ENCODE measurements at places on chromosomes 13 and 19. TPM values are rescaled to one million over a fixed set of nuclear protein-coding genes. Genes with fewer than 3 reads are reported as not detected.

The KASH5 gene
- polyA plus RNA-seq: not detected

The ZNF180 gene
- 3.4 TPM for polyA plus RNA-seq

The CACNG7 gene
- not detected for polyA plus RNA-seq

The FGF22 gene
- 0.71 TPM for polyA plus RNA-seq

The TEX26 gene
- not detected for polyA plus RNA-seq

The ZNF599 gene
- 14.2 TPM for polyA plus RNA-seq

The VMAC gene
- polyA plus RNA-seq: 2.3 TPM
